NCI-H2107 (cell line): ENCODE measurements at places on chromosomes 7 and 10.

GRCh38 chr7:22885797-22886261, 63.2 kb upstream of the TOMM7 start:
- no peak for DNase-seq

GRCh38 chr7:51593628-51594027, 277.0 kb upstream of the COBL start:
- no peak for DNase-seq

- DNase-seq, result no peak
These were observed 25.6 kb downstream of the TMEM196 start for GRCh38 chr7:19747740-19748339.

DNA sequence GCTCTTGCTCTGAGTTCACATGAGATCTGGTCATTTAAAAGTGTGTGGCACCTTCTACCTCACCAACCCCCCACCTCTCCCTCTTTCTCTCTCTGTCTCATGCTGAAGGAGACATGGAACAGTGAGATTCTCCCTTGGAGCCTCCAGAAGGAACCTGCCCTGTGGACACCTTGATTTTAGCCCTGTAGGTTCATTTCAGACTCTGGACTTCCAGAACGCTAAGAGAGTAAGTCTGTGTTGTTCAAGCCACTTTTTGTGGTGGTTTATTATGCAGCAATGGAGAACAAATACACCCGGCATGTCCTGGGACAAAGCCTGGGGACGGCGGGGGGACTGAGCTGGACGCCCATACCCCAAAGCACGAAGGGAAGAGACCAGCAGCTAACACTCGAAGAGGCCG, 20.7 kb upstream of the GIMAP8 start:
- DNase-seq, result no peak

DNA sequence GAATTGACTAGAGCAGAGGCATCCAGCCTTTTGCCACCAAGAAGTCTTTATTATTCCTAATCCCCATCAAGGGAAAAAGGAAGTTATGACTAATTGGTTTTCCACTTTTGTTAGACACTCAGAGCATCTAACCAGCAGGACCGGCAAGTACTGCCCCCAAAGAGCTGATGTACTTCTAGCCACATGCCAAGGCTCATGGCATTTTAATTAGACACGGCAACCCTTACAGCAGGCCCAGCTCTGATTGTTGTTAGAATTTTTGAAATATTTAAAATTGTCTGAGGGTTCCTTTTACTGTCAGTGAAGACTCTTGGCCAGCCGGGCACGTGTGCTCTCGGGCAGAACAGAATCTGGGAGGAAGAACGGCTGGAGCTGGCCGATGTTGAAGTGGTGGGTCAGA, 114.8 kb downstream of the SPAG6 start:
- DNase-seq, result no peak

DNA sequence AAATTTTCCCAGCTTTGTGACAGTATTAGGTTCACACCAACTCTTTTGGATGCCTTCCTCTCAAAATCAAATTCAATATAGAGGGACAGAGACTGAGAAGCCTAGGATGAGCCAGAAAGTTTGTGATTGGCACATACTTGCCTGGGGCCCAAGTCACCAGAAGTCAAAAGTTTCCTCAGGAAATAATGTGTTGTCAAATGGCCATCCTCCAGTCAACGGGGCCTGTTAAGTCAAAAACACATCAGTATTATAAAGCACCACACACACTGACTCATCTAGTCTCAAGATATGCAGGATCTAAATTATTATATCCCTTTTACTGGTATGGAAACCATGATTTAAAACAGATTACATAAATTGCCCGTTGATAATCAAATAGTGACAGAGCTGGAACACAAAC, 158.1 kb downstream of the AHR start:
- DNase-seq, result no peak

GRCh38 chr10:3902809-3903410, 117.9 kb upstream of the KLF6 start:
- DNase-seq, result no peak

DNA sequence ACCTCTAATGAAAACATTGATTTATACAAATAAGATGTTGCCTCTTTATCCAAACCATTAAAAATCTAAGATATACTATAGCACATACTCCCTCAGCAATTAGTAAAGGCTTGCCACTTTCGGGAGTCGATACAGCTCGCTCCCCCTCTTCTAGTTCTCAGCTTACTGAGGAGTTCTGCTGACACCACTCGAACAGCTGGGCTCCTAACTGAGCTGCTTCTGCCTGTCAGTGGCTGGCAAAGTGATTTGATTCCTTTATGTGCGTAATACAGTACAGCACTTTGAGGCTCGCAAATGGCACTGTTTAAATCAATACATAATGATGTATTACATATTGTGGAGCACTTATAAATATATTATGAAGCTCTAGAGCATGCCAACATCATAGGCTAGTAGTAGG, 241.8 kb downstream of the CREB5 start:
- DNase-seq, result peak; percentile 41

DNA sequence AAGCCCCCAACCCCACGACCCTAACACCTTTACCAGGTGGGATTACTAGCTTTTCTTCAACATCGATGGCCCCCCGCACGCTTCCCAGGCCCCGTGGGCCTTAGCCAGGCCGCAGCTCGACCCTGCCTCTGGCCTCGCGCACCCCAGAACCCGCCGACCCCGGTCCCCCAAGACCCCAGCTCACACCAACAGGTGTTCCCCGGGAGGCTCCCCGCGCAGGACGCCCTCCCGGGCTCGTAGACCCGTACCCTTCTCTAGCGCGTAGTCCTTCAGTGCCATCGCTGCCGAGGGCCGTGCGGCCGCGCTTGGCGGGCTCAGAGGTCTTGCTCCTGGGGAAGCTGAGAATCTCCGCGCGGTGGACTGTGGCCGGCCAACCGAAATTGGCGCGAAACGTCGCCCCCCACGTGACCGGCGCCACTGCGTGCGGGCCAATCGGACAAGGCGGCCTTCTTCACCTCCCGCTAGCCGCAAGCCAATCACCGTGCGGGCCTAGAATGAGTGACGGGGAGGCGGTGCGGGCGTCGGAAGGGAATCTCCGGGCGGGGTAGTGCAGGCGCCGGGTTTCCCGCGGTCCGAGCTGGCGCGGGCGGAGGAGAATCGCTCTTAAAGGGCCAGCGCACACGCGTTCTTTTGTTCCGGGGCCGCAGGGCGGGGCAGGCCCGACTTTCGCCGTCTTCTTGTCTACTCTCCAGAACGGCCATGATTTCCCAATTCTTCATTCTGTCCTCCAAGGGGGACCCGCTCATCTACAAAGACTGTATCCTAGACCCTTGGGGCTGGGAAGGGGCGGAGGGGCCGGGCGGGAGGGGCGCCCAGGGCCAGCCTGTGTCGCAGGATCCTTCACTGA, at the start of the genes AP4M1 and MCM7:
Gene AP4M1, plus strand, starts transcription at position 628 of the 847 bp plus-strand sequence. Its CDS starts 72 bp downstream, at position 700.
Gene MCM7, minus strand, starts transcription at position 382 of the 847 bp plus-strand sequence. Its CDS starts 103 bp downstream, at position 279.
- DNase-seq, result peak; percentile 97

DNA sequence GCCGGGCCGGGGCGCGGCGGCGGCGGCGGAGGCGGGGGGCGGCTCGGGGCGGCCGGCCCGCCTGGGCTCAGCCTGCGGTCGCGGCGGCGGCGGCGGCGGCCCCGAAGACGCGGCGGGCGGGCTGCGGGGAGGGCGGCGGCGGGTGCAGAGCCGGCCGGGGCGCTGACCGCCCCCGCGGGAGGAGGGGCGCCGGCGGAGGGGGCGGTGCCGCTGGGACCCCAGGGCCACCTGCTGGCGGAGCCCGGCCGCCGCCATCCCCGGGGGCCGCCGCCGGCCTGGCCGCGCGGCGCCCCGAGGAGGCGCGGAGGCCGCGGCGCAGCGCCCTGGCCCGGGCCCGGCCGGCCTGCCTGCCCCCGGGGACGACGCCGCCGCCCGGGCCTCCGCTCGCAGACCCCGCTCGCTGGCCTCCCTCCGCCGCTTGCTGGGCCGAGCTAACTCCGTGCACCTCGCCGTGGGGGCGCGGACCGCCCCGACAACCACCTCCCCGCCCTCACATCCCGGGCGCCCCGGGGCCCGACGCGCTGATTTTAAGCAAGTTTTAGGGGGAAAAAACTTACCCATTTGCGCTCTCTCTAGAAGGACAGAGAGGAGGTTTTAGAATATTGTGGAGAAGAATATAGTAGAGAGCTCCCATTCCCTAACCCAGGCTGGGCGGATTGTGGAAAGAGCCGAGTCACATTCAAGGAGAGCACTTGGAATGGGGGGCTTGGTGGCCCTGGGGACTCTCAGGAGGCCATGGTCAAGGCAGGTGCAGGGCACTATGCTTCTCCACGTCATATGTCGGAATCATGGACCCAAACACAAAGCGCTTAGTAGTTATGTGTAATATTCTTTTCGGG, at the start of gene BEND7:
Gene BEND7, minus strand, starts transcription at position 140 of the 839 bp plus-strand sequence. CDS start 481 bp downstream, outside the sequence.
- no peak for DNase-seq

DNA sequence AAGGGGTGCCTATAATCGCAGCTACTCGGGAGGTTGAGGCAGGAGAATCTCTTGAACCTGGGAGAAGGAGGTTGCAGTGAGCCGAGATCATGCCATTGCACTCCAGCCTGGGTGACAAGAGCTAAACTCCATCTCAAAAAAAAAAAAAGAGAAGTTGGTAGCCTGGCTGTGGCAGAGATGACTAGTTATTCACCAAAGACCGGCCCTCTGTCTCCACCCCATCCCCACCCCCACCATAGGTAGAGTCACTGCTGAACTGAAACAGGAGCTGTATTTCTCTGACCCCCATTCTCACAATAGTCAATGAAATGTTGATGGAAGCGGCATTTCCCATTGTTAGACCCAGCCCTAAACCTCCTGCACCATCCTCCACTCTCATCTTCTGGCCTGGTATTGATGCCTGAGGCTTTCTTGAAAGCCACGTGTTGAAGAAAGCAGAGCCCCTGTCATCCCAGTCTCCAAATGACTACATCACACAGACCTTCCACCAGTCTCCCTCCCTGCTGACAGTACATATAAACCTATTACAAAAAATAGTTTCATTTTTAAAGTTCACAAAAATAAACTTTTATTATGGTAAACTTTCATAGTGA, 9.4 kb upstream of the PIK3CG start:
- DNase-seq, result no peak

- DNase-seq, result no peak
These were observed 9.1 kb downstream of the WDR86 start for GRCh38 chr7:151400626-151401315.

DNA sequence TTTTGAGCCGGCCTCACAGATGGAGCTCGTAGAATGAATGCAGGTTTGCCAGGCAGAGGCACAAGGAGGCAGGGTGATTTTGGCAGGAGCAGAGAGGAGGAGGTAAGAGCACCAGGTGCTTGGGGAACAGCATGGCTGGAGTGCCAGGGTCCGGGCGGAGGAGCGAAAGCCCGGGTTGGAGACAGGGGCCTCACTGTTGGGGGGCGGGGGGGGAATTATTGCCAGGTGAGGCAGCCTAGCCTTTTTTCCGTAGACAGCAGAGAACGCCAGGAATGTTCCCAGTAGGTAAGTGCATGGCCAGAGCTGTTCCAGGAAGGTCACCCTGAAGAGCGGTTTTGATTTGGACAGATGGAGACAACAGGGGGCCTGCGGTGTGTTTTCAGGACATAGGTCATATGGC, 9.5 kb downstream of the SRRM3 start:
- DNase-seq, result no peak

DNA sequence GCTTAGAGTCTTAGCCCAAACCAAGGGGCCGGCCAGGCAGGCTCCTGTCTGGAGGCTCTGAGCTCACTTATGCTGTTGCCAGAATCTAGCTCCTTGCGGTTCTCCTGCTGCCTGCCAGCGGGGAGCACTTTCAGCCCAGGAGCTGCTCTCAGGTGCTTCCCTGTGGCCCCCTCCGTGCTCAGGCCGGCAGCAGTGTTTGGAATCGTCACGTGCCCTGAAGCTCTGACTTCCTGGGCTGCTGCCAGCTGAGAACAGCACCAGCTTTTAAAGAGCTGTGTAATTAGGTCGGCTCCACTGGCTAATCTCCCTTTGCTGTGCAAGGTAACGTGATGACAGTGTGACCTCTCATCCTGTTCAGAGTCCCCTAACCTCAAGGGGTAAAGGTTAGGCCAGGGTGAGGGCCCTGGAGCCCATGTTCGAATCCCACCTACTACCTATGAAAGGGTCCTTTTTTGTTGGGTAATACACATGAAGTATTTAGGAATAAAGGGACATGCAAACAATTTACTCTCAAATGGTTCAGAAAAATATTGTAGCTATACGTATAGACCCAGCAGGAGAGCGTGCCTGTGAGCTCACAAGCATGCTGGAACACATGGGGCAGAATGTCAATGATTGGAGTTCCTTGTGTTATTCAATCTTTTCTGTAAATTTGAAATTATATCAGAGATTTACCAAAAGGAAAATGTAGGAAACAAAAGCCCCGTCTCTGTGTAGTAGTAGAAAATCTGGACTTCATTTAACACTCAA, 16.6 kb downstream of the ZNF862 start:
- peak; percentile 94 for DNase-seq

DNA sequence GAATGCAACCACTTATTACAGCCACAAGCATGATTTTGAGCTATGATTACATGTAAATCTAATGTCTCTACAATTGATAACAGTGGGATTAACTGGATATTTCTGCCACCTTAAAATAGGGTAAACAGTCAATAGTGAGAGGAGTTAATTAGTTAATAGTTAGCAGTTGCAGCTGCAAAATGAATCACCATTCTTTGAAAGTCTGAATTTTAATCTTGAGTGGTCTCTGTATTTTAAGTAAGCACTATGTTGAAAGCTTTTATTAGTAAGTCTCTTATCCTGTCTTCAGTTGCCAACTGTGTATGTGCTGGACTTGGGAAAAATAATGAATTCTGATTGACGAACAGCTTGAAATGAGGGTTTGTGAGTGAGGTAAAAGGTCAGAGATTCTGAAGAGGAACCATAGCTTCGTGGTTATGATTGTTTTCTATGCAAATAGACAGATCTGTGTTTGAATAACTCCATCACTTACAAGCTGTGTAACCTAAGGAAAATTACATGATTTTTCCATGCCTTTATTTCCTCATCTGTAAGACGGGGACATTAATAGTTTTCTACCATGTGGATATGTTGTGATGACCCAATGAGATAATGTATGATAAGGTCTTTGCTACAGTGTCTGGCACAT, 75.2 kb downstream of the RNLS start:
- no peak for DNase-seq

DNA sequence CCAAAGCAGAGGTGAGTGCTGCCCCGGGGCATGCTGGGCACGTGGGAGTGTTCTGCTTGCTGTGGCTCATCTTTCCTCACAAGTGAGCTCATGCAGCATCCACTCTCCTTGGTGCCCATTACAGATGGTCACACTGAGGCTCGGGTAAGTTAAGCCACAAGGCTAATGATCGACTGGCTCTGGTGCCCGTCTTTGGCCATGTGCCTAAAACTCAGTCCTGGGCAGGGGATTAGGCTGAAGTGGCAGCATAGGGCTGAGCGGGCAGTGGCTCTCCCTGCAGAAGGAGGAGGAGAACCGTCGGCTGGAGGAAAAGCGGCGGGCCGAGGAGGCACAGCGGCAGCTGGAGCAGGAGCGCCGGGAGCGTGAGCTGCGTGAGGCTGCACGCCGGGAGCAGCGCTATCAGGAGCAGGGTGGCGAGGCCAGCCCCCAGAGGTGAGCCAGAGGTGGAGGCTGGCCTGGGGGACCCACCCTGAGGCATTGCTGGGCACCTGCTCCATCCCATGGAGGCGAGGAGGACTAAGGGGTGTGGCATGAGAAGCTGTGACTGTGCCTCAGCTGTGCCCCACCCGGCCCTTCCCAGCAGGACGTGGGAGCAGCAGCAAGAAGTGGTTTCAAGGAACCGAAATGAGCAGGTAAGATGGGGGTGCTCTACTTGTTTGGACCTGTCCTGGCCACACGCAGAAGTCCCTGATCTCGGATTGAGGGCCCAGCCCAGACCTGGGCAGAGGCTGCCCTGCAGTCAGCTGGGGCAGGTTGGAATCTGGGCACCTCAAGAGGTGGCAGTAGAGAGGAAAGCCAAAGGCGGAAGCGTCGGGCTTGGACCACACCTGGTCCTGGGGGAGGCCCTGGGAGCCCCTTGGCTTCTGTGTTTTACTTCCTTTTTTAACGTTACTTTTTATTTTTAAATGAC, 7.3 kb downstream of the PGAM2 start:
- no peak for DNase-seq

GRCh38 chr7:23012908-23013714, 819 bp downstream of the HYCC1 start:
- DNase-seq, result peak; percentile 15
